Activated CD4-positive, alpha-beta memory T cell treated with anti-CD3 and anti-CD28 coated beads for 36 hours (primary cell): ENCODE measurements at places on chromosomes 12 and 14. TPM values are rescaled to one million over a fixed set of nuclear protein-coding genes. Genes with fewer than 3 reads are reported as not detected.

Gene C12orf50
- total RNA-seq: not detected

GRCh38 chr12:77847060-77847541 is 16.4 kb downstream of the NAV3 start:
- DNase-seq: no peak

DNA sequence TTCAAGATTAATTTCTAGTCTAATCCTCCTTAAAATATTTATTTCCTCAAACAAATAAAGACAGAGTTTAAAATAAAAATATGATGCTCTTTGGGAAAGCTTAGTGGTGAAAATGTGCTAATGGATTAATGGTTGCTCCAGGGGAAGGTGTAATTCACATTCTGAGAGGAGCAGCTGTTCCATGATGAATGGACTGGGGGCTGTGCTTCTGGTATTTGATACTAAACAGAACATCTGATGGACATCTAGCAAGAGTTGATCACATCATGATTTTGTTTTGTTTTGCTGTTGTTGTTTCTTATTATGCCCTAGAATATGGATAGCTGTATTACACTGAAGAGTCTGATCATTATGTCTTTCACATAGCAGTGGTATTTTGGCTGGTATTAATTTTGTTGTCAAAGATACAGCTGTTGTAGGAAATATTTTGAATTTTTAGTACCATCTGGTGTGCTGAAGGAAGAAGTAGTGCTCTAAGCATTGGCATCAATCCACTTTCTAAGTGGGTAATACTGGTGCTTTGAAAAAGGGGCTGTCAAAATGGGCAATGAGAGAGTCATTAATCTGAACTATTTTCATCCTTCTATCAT is 296.4 kb downstream of the ADAMTS20 start:
- no peak for DNase-seq

DNA sequence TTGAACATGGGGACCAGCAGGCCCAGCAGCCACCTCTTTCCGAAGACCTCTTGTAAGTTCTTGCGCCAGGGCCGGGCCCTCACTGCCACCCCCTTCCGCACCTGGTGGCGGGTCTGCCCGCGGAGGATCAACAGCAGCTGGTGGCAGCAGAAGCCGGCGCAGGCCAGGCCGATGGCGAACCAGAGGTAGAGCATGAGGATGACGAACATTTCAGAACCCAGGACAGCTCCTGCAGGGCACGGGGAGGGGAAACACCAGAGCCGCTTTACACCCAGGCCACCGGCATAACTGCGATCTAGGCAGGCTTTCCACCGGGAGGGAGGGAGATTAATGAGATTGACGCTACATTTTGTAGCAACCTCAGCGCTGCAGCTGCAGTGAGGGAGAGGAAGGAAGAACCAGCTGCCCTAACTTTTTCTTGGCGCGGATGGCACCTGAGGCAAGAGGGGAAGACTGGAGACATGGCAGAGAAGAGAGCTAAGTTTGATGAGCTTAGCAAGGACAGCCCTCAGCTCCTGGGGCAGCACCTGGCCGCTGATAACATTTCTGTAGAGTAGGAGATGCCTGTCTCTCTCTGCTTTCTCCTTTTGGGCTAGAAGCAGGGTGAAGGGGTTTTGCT is 7.8 kb downstream of the ZDHHC22 start:
- peak; percentile 76 for DNase-seq

- DNase-seq: no peak
Observed at GRCh38 chr12:38389614-38390013, 73.0 kb downstream of the ALG10B start.

- no peak for DNase-seq
Observed at GRCh38 chr12:76275511-76276093, 72.6 kb downstream of the BBS10 start.

DNA sequence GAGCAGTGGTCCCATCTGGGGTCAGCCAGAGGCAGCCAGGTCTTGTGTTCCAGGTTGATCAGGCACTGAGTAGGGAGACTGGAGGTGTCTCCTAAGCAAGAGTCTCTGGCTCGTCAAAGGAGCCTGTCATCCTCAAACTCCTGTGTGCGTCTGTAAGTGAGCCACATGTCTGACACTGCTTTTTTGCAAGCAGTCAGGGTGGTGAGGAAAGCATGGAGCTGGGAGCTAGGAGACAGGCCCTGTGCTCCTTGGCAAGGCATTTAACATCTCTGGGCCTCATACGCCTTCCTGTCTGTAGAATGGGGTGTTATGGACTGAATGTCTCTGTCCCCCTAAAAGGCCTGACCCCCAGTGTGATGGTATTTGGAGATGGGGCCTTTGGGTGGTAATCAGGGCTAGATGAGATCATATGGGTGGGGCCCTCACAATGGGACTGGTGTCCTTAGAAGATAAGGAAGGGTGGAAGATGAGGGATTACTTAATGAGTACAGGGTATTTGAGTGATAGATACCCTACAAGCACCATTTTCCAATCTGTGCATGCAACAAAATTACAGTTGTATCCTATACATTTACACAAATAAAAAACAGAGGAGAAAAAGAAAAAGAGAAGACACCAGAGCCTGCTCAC is 53.0 kb downstream of the ARL6IP4 start:
- no peak for DNase-seq

DNA sequence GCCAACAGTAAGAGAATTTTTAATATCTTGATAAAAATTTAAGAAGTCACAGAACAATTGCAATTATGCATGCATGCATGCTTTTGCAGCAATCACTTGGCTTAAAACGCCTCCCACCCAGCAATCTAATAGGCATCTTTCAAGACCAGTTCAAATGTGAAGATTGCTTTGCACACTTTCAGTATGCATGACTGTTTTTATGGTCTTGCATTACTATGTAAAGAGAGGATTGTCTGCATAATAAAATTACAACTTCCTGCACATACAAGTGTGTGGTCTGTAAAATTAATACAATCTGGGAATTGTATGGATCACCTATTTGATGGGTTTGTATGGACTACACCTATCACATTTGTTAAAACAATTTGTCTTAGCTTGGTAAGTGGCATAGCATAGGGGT is 48.8 kb downstream of the E2F7 start:
- DNase-seq: no peak

- no peak for DNase-seq
Observed at GRCh38 chr12:113997365-113997764, 31.2 kb upstream of the RBM19 start.

DNA sequence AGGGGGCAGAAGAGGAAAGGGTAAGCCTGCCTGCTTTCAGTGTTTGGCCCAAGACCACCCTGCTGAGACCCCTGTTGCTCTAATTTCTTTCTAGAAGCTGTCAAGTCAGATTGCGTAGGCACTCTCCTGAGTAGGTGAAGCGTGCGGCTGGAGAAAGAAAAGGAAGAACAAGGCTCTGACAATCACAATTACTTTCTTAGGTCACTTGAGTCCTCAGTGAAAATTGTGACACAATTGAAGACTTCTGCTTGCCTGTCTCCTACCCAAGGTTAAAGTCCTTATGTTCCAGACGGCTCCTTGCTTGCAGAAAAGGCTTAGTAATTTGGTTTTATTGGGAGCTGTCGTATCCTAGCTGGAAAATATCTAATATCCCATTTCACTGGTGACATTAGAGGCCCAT is 721 bp upstream of the CTSG start:
- DNase-seq: no peak

DNA sequence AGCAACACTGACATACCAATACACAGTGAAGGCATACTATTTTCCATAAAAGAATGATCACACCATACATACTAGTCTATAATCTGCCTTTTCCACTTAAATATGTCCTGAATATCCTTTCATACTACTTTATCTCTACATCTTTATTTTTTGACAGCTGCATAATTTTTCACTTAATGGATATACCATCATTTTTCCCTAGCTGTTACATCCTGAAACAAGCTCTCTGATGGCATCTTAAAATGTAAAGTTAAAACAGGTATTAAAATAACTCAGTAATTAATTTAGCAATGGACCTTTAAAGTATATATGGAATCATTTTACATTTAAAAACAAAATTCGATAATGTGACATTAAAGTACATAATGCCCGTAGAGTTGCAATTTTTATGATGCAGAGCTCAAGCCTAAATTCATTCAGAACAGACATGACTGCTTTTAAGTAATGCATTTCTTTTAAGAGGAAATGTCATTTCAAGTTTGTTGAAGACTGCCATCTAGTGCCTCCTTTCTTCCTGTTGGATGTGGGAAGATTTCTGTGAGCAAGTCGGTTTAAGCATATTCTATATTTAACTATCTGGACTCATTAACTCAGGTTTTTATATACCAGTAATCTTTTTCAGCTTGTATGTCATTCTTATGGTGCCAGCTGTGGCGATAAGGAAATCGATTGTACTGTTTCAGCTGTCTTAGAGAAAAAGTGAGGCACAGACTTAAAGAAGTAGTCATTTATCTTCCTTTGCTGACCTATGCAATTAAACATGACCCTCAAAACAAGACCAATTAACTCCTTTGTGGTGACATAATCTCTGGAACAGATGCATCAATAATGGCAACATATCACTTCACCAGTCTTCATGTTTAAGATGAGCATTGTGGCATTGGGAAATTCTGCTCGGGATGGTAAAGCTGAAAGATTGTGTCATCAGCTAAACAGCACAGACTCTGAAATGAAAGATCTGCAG is 20.3 kb downstream of the PRICKLE1 start:
- DNase-seq: no peak

- no peak for DNase-seq
Observed at GRCh38 chr14:66104486-66104885, 381.7 kb upstream of the CCDC196 start.
